ENCODE measurements at places on chromosomes 5 and 9.

GRCh38 chr9:6942406-6942805 lies 184.6 kb downstream of the KDM4C start:
- no peak for DNase-seq

- DNase-seq: no peak
These were observed 681 bp upstream of the ETF1 start for GRCh38 chr5:138543730-138544104.

GRCh38 chr9:96064826-96065481 lies 189.5 kb downstream of the ERCC6L2 start:
- no peak for DNase-seq

- no peak for DNase-seq
These were observed 50.8 kb downstream of the MRPL36 start for GRCh38 chr5:1748845-1749244.

DNA sequence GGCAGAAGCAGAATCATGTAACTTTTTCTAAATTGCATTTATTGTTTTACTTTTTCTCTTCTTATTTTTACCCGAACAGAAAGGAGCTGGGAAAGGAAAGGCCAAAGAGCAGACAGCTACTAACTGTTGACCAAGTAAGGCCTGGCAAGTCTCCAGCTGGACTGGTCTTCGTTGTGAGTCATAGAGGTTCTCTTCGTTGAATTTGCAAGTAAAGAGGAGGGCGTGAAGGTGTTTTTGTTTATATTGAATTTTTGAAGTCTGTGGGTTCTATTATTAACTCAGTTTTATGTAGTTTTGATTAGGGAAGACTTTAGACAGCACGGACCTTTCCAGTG lies 416.5 kb upstream of the CCNH start:
- no peak for DNase-seq

All from stimulated activated naive CD4-positive, alpha-beta T cell (primary cell).